Amniotic epithelial cell (primary cell): ENCODE measurements at places on chromosomes 16 and 17.

- DNase-seq = no peak
These were observed 1.1 kb downstream of the SLC16A3 start for GRCh38 chr17:82229698-82230608.

GRCh38 chr16:57258226-57258909 is 13.3 kb downstream of the ARL2BP start:
- DNase-seq = no peak

DNA sequence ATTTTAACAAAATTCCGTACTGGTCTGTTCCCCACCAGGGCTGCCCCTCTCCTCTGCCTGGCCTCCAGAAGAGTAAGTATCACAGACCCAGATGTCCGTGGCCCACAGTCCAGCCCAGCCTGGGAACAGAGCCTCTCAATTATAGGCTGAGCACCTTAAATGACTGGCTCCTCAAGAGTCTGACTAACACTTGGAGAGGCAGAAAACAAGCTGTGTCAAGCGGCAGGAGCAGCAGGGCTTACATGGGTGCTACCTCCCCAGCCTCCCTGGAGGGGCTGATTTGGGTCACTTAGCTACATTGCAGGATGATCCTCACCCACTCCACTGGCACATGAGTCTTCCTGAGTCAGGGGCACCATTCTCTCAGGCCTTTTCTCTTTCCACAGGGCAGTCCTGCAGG is 209.7 kb downstream of the COPRS start:
- DNase-seq = no peak

- DNase-seq = no peak
These were observed 60.6 kb downstream of the C16orf82 start for GRCh38 chr16:27127308-27127707.
